ENCODE measurements at places on chromosomes 3 and 15.

DNA sequence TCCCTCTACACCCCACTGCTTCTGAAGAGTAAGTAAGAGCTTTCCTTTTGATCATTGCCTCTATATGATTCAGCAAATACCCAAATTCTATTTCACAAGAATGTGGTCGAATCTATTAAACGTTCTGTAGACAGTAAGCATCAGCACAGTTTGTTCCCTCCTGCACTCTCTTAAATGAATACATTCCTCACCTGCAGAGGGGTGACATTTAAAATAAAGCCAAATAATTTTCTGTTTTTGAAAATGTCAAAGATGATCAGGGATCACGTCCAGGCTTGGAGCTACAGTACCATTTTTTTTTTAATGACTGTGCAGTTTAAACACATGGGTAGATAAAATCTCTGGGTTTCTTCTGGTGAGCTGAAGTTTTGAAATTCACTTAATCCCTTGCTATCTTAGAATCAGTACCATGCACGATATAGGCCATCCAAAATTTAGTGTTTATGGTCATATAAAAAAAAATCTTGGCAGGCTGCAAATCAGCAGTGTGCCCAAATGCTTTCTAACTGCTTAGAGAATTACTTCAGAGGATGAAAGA is 12.8 kb downstream of the PYDC2 start:
- DNase-seq = no peak

DNA sequence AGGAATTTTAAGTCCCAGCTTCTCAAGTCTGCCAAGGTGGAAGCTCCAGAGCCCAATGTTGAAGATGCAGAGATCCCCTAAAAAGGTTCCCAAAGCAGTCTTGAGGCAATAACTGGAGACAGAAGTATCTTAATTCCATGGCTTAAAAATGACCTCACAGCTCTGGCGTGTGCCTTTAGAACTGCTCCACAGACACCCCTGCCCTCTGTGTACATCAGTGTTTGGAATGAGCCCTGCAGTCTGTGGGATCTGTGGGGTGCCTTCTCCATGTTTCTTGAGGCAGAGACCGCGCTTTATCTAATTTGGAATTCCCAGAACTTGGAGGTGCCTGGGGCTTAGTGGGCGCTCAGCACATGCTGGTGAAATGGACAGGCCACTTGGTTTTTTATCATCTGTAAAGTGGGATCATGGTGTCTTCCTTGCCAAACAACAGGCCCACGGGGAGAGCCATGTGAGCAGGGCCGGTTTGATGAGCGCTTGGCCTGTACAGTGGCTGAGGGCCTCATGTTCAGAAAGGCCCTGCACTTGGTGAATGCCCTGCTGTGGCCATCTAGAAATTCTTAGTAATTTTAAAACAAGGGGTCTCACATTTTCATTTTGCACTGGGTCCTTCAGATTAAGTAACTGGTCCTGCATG is 7.1 kb downstream of the ITGA11 start:
- DNase-seq = no peak

DNA sequence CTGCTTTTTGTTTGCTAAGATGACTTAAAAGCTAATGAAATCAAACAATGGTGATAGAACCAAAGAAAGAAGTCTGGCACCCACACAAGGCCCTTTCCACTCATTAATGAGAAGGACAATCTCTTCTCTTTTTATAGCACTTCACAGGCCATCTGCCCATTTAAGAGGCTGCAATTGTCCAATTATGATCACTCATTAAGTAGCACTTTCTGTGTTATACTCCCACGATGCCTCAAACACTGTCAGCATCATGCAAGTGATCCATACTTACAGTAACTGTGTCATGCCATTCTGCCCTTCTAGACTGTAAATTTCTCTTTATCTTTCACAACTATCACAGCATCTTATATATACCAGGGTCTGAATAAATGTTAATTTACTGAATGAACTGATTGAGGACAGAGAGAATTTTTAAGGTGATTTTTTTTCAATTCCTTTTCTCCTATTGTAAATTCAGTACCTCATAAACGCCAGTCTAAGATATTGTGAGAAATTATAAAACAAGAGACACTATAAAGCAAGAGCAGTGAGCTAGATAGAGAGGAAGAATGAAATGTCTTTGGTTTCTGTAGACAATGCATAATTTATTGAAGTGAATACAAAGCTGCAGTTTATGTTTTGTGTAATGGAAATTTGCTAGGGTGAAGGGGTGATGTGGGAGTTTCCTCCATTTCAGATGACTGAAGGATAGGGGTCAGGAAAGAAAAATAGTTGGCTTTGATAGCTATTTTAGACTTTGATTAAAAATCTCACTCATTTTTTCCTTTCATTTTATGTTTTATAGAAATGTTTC is 17.3 kb downstream of the CD200 start:
- DNase-seq = no peak

DNA sequence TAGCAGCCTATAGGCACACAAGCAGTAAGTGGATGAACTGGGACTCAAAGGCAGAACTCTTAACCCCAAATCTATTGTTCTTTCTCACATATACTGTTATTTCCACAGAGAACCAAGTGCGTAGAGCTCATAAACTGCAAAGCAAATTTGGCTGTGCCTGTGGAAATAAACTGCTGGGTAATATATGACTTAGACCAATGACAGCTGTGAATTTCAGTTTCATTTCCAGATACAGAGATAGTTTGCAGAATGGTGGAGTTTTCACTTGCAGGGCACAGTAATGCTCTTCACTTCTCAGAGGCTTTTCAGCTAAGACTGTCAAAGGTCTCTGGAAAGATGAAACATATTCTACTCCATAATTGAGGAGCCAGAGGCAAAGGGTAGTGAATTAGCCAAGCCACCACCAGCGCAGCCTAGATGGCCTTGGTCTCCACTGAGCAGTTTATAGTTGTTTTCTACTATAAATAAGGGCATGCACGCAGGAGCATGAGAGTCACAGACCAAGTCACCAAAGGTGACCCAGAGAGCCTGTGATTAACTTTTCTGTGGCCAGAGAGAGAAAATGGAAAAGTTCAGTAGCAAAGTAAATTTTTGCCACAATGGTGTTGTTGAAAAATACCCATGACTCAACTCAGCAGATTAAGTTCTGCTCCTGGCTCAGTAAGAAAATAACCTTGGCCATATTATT is 180.7 kb upstream of the GRM7 start:
- DNase-seq = no peak

- DNase-seq = no peak
These were observed 795 bp upstream of the SCAANT1 start for GRCh38 chr3:63912768-63913588.

GRCh38 chr3:175741951-175742350 is 882.8 kb downstream of the NAALADL2 start:
- no peak for DNase-seq
